KBM-7 (cell line): ENCODE measurements at places on chromosomes 3 and 15.

DNA sequence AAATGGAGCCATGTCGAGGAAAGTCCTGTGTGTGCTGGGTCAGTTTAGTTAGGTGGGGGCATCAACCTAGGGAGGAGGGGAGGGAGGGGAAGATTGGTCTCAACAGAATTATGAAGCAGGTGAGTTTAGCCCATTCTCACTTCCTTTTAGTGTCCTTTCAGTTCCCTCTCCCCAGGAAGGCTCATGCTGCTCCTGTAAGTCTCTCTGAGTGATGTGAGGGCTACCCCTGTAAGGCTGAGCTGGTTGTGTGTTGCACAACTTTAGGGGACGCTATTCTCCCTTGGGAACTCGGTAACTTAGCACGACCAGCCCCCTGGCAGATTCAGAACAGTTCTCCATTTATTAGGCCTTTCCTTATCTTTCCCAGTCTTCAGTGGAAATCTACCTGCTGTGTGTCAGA lies 21.2 kb downstream of the IL5RA start:
- DNase-seq: no peak

DNA sequence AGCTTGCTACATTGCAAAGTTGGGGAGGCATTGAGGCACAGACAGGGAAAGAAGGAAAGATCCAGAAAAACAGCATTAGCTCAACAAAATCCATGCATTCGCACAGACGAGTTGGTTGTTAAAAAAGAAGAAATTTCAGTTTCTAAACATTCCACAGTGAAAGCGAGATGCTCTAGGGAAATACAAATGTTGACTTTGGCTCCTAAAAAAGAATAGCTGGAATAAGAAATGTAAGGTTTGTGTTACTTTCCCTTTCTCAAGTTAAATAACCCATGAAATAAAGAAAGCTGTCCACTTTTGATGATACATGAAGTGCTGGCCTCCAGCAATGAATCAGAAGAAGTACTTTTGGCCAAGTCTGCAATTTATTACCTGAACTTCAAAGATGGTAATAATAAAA lies 465.1 kb downstream of the ERC2 start:
- DNase-seq: no peak

DNA sequence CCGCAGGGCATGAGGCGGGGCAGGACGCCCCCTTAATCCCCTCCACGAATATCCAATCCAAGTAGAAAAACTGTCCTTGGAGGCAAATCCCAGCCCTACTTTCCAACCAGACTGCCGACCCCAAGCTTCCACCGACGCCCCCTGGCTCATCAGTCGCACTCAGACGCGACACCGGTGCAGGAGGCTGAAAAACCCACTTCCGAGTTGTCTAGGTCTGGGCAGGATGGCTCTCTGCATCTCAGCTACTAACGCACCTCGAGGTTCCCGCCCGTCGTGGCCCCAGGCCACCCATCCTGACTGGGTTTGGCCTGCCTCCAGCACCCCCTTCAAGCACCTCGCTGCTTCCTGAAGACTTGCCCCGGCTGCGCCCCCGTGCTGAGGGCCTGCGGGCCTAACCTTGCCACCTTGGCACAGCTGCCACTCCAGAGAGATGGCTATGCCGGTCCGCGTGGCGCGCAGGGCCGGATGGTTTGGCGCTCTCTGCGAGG lies 15.5 kb downstream of the RGMA start:
- DNase-seq: no peak

- DNase-seq: no peak
Observed at GRCh38 chr3:43243590-43244587, 42.5 kb upstream of the SNRK start.

- DNase-seq: no peak
Observed at GRCh38 chr3:29597376-29598008, 316.6 kb downstream of the RBMS3 start.

GRCh38 chr15:96764501-96764900 lies 434.0 kb downstream of the NR2F2 start:
- no peak for DNase-seq

DNA sequence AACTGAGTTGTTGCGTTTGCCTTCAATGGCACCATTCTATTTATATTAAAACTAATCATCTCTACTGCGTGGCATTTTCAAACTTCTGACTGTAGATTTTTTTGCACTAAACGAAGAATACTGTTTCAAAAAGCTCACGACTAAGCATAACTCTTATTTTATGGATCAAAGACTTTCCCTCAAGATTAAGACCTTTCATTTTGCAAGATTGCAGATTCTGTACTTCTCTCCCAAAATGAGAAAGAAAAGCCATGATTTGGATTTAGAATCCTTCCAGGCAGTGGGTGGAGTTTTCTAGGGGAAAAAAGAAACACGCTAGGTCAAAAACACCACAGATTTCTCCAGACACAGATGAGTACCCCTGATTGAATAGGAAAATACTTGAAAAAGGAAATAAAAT lies 617.2 kb upstream of the NR2F2 start:
- DNase-seq: no peak

GRCh38 chr3:99549957-99550603 lies 88.3 kb upstream of the COL8A1 start:
- DNase-seq: no peak

- no peak for DNase-seq
Observed at GRCh38 chr15:84658788-84659411, 901 bp upstream of the NMB start.

DNA sequence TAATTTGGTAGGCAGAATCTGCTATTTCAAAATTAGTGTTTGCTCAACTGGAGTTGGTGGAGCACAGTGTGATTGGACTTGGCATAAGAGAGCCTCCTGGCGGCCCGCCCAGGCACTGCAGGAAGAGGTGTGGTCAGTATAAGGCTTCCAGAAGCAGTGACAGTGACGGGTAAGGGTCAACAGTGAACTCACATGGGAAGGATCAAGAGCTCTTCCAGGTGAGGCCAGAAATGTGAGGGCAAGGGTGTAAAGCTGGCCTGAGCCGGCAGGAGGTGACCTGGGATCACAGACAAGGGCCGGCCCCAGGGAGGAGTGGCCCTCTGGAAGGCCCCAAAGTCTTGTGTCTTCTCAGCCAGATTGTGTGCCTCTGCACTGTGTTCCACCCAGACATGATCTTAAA lies 93.2 kb upstream of the RNF7 start:
- DNase-seq: peak; percentile 67

- DNase-seq: no peak
Observed at GRCh38 chr3:55339390-55339789, 147.7 kb downstream of the WNT5A start.

- DNase-seq: no peak
Observed at GRCh38 chr15:35195649-35196048, 110.6 kb upstream of the NANOGP8 start.

DNA sequence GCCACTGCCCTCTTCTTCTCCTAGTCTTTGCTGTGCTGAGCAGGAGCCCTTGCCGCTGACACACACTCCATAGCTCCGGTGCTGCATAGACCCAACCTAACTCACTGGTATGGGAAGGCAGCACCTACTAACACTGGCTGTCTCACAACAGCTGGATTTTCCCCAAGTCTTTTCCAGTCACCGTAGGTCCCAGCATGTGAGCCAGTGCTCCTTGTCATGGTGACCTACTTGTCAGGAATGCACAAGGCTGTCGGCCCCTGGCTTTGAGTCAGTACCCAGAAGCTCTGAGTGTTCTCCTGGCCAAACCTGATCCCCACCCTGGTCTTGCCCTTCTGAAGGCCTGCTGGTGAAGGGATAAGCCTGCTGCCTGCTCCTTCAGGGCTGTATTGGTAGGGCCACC lies 25.7 kb downstream of the AMOTL2 start:
- DNase-seq: no peak

DNA sequence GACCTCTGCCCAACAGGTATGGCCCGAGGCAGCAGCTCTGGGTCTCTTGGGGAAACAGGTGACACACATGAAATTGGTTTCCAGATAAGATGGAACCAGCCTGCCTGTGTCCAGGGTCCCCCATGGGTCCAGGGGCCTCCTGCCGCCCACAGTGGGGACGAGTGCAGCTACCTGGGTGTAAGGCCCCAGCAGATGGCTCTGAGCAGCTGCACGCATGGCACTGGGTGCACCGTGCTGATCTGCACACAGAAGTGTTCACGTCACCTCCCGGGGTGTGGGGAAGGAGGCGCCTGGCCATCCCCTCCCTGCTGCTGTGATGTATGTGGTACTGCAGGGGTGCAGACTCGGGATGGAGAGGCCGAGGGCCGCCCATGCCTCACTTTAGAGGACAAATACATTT lies 63.6 kb downstream of the NIPA2 start:
- DNase-seq: no peak

- DNase-seq: no peak
Observed at GRCh38 chr3:24145481-24145880, 200.4 kb downstream of the NR1D2 start.

DNA sequence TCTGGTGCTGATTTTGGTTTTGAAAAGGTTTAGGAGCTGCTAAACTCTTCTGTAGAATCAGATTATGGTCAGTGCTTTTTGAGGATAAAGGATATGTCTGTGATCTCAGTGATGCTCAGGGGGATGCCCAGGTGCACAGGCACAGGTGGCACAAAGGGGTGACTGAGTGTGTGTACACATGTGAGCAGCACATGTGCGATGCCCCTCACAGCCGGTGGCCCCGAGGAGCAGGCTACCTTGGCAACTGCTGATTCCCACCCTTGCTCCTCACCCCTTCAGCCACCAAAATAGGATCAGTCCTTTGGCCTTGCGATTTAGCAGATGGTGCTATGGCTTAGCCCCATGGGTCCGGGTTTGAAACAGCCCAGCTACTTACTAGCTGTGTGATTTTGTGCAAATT lies 51.1 kb downstream of the POMGNT2 start:
- DNase-seq: no peak

- no peak for DNase-seq
Observed at GRCh38 chr3:1442271-1442670, 349.4 kb downstream of the CNTN6 start.

- no peak for DNase-seq
Observed at GRCh38 chr3:123378409-123378915, 70.4 kb downstream of the ADCY5 start.

DNA sequence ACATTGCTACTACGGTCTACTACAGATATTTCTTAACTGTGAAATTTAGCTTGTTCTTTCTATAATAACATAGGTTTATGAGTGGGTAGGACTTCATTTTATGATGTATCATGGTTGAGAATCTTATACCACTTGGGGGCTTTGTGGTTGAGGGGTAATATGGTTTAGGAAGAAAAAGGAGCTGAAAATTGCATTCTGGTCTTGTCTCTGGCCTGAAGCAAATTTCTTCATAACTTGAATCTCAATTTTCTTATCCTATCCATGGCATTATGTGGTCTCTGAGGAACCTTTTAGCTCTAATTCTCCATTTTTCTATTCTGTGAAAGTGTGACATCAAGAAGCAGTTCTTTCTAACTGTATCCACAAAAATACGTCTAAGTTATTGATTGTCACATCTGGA lies 341.0 kb downstream of the SOX2 start:
- no peak for DNase-seq

- DNase-seq: no peak
Observed at GRCh38 chr3:59267021-59267420, 217.2 kb upstream of the CFAP20DC start.

DNA sequence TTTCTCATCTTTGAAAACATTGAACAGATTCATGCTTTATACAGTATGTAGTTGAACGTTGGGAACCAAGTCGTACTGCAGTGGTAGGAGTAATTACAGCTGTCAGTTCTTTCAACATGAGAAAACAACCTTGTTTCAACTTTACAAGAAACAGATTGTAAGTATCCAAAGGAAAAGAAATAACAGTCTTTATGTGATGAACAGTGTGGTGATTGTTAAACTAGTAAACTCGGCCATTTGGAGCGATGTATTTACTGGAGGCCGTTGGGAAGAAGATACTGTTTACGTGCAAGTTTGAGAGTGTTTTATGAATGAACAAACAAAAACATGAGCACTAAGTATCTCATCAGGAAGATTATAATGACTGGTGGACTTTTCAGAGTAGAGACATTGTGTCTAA lies 48.4 kb downstream of the EPHA3 start:
- no peak for DNase-seq

GRCh38 chr15:96342406-96343112 lies 12.1 kb downstream of the NR2F2 start:
- no peak for DNase-seq

GRCh38 chr3:134336587-134336986 lies 37.7 kb downstream of the AMOTL2 start:
- DNase-seq: no peak

- no peak for DNase-seq
Observed at GRCh38 chr15:78317145-78317836, 17.9 kb upstream of the SKIC8 start.

GRCh38 chr3:53628536-53629401 lies 134.4 kb downstream of the CACNA1D start:
- DNase-seq: no peak

GRCh38 chr3:10725067-10725466 lies 91.0 kb upstream of the SLC6A11 start:
- no peak for DNase-seq

GRCh38 chr15:60923925-60924324 lies 305.2 kb downstream of the RORA start:
- no peak for DNase-seq

GRCh38 chr3:132539681-132540080 lies 57.4 kb upstream of the ACKR4 start:
- no peak for DNase-seq

GRCh38 chr15:69855258-69856000 lies 242.3 kb downstream of the TLE3 start:
- DNase-seq: no peak

GRCh38 chr15:68616397-68616796 lies 37.6 kb downstream of the CORO2B start:
- DNase-seq: no peak

DNA sequence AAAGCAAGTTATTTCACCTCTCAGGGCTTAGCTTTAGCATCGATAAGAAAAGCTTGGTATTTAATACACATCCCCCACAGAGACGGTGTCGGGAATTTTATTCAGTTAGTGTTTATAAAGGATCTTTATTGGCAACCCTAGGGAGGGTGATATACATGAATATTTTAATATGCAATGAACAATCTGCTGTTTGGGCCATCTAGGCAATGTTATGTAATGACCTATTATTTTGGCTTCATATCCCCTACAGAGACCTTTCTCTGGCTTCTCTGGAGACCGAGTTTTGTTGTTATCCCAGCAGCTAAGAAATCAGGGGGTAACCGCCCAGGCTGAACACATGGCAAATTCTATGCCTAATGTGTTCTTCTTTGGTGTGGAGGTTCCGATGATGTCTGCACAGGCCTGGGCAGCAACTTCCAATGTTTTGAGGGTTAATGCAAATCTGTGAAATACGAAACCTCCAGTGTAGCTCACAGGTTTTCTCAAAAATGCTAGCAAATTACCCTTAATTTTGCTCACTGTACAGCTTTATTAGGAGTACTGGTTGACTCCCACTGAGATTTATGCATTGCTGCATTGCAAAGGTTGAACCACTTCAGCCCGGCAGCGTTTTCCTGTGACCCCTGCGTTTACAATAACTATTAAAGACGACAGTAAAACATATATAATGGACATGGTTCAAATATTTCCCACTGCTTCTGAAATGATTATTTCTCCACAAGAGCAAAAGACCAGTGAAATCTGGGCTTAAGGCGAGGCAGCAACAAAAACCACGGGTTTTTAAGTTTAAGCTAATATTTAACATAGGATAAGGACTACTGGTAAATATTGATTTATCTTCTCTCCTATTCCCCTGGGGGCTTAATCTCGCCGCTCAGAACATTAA lies 298.3 kb upstream of the NR2E3 start:
- DNase-seq: no peak
